ENCODE measurements at places on chromosomes 7 and 10.

GRCh38 chr10:88733215-88733614 lies 26.6 kb upstream of the LIPN start:
- no peak for DNase-seq

- no peak for DNase-seq
Observed at GRCh38 chr7:50660040-50660829, 95.0 kb upstream of the DDC start.

DNA sequence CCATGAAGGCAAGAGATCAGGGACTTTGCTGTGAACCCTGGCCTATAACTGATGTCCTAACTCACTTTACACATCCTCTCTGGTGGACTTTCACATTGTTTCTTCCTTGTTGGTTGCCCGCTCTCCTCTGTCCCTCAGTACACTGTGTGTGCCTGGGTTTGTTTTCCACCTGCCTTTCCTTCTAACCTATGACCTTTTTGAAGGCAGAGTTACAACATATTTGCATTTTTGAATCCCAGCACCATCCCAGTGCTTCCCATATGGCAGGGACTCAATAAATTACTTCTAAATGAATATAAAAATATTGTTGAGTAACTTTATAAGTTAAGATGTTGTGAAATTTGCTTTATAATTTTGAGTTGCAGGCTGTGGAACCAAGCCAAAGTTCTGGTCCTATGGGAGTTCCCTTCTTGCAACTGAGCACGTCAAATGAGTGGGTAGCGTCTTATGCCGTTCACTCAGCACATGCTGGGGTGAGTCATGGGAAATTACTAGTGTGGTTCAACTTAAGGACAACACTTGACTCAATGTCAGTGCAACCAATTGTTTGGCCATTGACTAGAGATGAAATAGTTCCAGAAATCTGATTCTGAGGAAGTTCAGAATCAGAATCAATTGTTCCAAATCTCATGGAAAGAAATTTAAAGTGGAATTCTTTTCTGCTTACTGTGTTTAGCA lies 250.9 kb downstream of the TWIST1 start:
- no peak for DNase-seq

GRCh38 chr7:5005066-5005465 lies 40.6 kb upstream of the RBAK start:
- no peak for DNase-seq

DNA sequence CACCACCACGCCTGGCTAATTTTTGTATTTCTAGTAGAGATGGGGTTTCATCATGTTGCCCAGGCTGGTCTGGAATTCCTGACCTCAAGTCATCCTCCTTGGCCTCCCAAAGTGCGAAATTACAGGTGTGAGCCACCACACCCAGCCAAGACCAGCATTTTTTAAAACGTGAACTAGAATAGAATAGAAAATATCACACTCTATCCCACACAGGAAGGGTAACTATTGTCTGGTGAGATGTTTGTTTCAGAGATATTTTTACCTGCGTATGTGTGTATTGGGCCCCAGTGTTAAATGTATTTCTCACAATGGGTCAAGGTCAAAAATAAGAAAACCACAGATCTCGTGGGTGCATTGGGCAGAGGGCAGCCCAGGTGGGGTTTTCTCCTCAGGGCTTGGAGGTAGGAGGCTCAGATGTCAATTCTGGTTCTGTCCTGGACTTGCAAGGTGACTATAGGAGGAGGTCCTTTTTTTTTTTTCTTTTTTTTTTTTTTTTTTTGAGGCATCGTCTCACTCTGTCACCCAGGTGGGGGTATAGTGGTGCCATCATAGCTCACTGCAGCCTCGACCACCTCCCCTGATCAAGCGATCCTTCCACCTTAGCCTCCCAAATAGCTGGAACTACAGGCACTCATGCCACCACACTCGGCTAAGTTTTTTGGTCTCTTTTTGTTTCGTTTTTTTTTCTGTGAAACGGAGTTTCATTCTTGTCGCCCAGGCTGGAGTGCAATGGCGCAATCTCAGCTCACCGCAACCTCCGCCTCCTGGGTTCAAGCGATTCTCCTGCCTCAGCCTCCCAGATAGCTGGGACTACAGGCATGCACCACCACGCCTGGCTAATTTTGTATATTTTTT lies 19.0 kb downstream of the SH2B2 start:
- no peak for DNase-seq

DNA sequence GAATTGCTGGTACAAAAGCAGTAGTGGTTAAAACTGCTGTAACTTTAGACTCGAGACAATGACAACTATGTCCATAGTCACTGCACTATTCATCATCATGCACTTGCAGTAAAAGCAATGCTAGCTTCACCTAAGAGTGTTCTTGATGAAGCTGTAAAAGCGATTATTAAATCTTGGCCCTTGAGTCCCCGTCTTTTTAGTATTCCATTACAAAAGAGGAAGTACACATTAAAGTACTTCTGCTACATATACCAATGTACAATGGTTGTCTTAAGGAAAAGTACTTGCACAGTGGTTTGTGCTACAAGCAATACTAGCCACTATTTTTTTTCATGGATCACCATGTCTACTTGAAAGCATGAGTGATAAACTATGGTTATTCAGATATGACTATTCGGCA lies 78.3 kb downstream of the ATAD1 start:
- no peak for DNase-seq

- no peak for DNase-seq
Observed at GRCh38 chr7:50513166-50513871, 51.9 kb downstream of the DDC start.

DNA sequence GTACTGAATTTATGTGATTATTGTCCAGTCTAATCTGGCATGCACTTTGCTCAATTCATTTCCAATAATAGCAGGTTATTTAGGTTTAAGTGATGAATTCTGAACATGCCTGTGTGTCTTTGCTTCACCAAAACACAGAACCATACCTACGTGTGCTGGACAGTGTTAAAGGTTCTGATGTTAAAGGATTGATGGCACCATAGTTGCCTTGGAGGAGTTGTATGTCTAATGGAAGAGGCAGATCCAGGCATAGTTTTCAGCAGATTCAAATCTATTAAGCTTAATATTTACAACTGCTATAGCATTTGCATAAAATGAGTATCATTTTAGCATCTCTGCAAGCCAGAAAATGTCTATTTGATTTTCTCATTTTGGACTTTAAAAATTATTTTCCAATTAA lies 28.0 kb upstream of the UMAD1 start:
- DNase-seq = no peak

- no peak for DNase-seq
Observed at GRCh38 chr7:157392256-157393037, 55.6 kb downstream of the DNAJB6 start.

GRCh38 chr10:76540331-76540730 lies 1097.3 kb downstream of the KCNMA1 start:
- no peak for DNase-seq

- DNase-seq = no peak
Observed at GRCh38 chr7:132546366-132547127, 29.7 kb downstream of the PLXNA4 start.

GRCh38 chr7:151133986-151134742 lies 33.3 kb downstream of the GBX1 start:
- DNase-seq = no peak

GRCh38 chr7:67573639-67574038 lies 577.0 kb downstream of the TYW1 start:
- DNase-seq = no peak

DNA sequence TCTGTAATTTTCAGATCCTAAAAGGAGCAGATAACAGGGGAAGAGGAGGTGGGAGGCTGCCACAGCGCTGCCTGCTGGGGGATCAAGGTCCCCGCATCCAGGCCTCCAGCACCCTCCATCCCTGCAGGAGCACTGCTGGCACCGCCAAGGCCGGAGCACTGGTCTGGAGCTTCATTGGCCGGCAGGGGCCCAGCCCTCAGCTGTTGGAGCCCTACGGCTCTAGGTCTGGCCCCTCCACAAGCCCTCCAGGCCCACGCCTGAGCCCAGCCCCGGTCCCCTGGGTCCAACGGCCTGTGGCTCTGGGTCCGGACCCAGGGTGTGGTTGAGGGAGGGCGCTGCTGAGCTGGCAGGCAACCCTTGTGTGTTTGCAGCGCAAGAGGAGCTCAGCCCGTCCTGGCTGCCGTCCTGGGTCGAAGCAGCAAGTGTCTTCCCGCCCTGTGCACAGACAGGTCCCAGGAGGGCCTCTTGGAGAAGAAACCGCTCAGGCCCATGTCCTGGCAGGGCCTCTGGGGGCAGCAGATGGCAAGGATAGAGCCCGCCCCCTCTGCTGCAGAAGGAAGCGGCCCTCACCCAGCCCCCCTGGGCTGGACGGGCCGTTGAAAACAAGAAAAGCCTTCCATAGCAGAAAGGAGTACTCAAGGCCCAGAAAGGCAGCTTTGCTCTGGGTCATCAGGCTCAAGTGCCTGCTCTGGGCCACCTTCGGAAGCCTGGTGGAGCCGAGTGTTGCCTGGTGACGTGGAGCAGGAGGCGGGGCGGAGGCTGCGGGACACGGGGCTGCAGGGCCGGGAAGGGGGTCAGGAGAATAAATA lies 54.3 kb upstream of the TNRC18 start:
- DNase-seq = no peak

DNA sequence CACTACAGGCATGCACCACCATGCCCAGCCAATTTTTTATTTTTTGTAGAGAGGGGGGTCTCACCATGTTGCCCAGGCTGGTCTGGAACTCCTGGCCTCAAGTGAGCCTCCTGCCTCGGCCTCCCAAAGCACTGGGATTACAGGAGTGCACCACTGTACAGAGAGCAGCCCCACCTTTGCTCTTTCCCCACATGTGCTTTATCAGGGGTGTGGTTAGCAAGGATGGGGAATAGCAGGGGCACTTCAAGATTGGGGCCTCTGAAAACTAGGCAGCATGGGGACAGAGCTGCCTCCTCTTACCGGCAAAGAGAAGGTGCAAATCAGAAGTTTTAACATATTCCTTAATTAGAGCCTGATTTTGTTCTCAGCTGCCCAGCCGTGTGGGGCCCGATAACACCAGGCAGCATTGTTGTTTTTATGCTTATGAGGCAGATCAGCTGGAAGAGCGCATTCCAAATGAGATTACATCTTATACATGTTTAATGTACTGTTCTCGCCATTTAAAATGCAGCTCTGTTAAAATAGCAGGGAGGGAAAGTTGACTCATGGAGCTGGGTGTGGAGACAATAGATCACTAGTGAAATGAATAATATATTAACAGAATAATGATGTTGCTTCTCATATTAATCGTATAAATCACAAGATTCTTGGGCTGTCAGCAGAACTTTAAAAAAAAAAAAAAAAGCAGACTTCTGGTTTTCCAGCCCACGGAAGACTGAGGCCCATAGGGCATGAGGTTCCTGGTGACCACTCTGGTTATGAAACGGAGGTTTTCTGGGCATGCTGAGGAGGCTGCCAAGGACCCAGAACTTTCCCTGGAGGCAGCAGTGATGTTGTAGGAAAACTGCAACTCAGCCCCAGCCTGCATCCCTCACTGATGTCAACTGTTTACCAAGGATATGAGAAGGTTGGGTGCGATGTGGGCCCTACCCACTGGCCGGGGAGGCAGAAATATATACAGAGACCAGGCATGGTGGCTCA lies 62.5 kb downstream of the TMEM130 start:
- DNase-seq = no peak

DNA sequence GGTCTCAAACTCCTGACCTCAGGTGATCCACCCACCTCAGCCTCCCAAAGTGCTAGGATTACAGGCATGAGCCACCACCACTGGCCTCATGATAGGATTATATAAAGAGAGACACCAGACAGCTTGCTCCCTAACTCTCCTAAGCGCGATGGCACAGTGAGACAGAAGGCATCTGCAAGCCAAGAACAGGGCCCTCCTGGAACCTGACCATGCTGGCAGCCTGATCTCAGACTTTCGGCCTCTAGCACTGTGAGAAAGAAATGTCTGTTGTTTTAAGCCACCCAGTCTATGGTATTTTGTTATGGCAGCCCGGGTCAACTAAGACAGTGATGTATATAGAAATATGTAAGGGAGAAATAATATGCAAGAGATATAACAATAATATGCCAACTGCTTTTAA lies 51.2 kb downstream of the SRPK2 start:
- DNase-seq = no peak

- DNase-seq = no peak
Observed at GRCh38 chr7:33412331-33412730, 283.0 kb downstream of the BBS9 start.
